ENCODE measurements at places on chromosomes 16 and 17.

- no peak for DNase-seq
These were observed 26.0 kb downstream of the KLHDC4 start for GRCh38 chr16:87739801-87740200.

DNA sequence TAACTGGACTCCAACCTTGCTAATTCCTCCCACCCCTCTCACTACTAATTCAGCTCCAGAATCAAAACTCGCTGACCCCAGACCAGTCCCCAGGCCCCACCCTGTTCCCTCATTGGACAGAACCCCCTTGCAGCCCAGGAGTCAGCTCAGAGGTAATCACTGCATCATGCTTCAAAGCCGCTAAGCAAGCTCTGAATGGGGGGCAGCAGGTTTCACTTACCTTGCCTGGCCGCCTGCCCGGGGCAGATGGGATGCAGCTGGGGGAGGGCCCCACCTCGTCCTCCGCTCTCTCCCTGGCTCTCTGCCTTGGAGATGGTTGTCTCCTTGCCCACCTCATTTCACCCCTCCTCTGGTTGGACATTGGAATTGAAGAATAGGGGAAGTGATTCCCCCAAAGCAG, 4.8 kb upstream of the NGFR start:
- no peak for DNase-seq

DNA sequence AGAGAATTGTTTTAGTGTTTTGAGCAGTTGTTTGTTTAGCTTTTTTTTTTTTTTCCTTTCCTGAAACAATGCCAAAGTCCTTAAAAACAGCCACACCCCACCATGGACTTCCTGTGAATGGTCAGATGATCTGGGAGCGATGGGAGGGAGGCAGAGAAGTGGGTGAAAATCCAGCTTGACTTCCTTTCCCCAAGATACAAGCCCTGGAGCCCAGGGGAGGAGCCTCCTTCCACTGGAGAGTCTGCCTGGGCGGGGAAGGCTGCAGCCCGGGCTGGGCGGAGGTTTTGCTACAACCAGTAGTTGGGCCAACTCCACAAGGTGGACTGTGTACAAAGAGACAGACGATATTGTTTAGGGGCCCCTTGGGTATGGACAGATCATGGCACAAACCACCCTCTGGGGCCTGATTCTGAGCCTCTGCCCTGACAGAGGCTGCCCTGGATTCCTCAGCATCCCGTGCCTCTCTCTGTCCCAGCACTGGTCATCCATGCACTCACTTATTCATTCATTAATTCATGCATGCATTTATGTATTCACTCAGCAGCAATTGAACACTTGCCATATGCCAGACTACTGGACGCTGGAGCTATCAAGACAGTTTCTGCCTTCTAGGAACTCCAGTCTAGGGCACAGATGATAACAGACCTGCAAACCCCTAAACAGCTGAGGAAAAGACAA, 29.8 kb downstream of the WSB1 start:
- no peak for DNase-seq

DNA sequence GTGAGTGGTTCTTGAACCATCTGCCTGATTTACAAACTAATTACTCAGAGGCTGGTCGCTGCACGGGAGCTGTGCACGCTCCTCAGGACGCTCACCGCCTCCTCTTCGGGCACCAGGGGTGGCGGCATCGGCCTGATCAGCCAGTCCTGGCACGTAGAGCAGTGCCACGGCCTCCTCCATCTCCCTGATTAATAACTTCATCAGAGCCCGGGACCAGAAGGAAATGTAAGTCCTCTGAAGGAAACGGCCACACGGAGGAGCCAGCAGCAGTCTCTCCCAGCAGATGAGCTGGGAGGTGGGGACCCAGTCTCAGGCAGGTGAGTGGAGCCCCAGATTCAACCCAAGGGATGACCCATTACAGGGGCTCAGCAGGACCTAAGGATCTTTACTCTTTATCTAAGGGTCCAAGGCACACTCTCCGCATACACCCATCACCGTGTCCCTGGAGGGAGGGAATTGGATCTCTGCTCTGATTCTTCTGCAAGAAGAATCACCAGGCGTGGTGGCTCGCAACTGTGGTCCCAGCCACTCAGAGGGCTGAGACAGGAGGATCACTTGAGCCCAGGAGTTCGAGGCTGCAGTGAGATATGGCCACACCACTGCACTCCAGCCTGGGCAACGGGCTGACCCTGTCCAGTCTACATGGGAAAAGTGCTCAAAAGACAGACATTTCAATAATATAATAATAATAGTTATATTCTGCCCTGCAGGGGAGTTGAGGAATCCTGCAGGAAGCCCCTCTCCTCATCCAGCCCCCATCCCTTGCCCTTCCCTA, 366.5 kb downstream of the SEC14L1 start:
- DNase-seq = peak; percentile 31

- DNase-seq = no peak
These were observed 287.0 kb upstream of the XYLT1 start for GRCh38 chr16:17757808-17758207.

GRCh38 chr16:76456016-76456415, 178.8 kb downstream of the CNTNAP4 start:
- no peak for DNase-seq

- DNase-seq = no peak
These were observed 77.2 kb downstream of the SHISA6 start for GRCh38 chr17:11318207-11318606.

- peak; percentile 12 for DNase-seq
These were observed 819 bp downstream of the SUPT4H1 start for GRCh38 chr17:58351182-58351581.

DNA sequence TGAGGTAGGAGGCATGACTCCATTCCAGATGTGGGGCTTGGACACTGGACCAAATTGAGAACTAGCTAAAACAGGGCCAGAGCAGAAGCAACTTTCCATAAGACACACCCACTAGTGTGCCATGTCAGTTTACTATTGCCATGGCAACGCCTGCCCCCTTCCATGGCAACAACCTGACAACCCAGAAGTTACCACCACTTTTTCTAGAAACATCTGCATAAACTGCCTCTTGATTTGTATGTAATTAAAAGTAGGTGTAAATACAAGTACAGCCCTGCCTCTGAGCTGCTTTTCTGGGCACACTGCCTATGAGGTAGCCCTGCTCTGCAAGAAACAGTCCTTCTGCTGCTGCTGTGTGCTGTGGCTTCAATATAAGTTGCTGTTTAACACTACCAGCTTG, 19.5 kb upstream of the SCNN1B start:
- no peak for DNase-seq

DNA sequence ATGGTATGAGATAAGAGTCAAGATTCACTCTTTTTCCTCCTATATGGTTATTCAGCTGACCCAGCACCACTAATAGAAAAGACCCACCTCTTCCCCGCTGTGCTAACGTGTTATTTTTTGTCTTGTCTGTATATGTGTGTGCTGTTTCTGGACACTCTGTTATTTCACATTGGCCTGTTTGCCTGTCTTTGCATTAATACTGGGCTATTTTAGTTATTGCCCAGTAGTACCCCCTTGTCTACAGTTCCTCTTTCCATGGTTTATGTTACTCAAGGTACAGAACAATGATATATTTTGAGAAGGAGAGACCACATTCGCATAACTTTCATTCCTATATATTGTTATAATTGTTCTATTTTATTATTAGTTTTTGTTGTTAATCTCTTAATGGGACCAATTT, 74.0 kb upstream of the SIAH1 start:
- DNase-seq = no peak
